ENCODE measurements at places on chromosomes 5 and 9. TPM values are rescaled to one million over a fixed set of nuclear protein-coding genes. Genes with fewer than 3 reads are reported as not detected.

- DNase-seq, result no peak
These were observed 913.8 kb downstream of the TLE1 start for GRCh38 chr9:80775530-80775929.

GRCh38 chr5:78793907-78794662, 145.5 kb upstream of the LHFPL2 start:
- no peak for DNase-seq

DNA sequence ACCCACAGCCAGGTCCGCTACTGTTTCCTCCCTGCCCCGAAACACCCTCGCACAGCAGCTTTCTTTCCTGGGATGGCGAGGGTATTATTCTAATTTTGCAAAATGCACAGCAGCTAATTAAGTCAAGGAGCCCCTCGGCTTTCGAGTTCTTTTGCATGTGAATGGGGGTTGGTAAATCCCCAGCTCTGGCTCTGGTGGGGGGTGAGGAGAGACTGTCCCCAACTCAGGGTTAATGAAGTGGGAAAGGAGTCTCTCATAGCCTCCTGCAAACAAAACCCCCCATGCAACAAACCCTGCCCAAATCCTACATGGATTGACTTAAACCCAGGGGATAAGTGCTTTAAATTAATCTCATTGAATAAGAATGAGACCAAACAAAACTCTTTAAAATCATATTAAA, 8.8 kb downstream of the BARHL1 start:
- DNase-seq, result no peak

DNA sequence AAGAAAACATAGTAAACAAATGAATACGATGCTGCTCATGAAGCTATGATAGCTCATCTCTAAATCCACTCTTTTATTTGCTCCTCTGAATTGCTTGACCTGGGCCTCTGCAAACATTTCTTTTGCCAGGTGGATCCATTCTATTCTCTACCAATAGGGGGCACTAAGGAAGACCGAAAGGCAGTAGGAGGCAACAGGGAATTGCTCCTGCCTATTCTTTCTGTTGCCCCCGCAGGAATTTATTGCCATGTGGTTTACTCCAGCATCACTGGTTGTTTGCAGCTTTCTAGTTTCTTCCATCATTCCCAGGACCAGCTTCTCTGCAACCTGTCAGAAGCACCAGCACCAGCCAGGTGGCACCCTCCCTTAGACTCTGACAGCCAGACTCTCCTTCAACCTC, 5.3 kb downstream of the GAPT start:
- no peak for DNase-seq

DNA sequence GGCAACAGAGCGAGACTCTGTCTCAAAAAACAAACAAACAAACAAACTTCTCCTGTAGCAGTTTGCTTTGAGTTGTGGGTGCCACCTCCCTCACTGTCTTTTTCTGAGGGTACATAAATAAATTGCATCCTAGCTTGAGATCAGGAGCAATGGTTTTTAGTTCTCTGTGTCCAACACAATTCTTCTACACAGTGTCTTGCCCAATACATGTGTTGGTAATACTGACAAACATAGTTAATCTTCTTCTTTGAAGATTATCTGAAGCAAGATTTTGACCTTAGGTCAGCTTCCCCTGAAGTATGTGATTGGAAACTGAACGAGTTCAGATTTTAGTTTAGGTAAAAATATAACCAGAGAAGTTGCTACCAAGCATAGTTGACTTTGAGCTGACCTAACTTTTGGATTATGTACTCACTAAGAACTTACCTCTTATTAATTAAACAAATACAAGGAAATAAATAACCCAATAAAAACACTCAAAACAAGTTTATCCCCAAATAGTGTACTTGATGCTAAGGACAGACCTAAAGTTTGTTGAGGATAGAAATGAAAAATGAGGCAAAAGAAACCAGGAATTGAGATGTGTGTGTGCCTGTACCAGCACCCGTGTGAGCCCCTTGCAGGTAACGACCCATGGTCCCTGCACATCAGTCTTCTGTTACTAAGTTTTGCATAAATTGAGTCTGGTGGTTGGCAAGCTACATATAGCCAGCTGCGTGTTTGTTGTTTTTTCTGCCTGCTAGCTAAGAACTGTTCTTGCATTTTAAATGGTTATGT, 16.2 kb downstream of the TJP2 start:
- no peak for DNase-seq

DNA sequence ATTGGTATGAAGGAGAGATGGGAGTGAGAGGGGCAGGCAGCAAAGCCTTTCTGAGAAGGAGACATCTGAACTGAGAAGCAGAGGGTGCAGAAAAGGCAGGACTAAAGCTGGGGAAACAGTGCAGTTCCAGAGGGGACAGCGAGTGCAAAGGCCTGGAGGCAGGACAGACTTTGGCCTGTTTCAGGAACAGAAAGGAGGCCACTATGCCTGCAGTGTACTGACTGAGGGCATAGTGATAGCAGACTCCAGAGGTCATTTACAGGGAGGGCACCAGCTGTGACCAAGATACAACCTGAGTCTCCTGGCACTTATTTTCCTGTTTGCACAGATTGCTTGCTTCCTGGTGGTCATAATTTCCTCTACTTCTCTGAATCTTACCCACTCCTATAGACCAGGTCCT, 29.6 kb downstream of the SPARC start:
- no peak for DNase-seq

- DNase-seq, result no peak
These were observed 170.4 kb downstream of the GRIA1 start for GRCh38 chr5:153660919-153661318.

DNA sequence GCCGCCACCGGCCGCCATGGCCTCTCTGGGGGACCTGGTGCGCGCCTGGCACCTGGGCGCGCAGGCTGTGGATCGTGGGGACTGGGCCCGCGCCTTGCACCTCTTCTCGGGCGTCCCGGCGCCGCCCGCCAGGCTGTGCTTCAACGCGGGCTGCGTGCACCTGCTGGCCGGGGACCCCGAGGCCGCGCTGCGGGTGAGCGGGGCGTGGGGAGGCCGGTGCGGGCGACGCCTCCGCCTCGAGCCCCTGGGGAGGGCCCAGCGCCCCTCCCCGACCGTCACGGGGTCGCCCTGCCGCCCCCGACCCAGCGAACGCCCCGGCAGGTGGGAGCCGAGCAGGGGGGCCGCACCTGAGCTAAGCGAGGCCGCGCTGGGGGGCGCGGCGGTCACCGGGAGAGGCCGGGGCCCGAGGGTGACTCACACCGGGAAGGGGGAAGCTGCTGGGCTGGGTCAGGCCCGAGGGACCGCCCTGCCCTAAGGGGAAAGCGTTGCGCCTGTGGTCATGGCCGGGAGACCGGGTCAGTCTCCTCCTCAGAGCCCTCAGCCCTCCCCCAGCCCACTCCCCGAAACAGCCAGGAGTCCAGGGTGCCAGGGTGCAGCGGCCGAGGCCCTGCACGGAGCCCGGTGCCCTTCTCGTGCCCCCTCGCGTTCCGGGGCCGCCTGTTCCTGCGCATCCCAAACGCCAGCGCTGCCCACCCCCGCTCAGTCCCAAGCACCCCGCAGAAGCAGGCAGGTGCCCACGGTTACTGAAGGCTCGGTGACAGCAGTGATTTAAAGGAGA, 510 bp downstream of the NOXA1 start:
- DNase-seq, result no peak

DNA sequence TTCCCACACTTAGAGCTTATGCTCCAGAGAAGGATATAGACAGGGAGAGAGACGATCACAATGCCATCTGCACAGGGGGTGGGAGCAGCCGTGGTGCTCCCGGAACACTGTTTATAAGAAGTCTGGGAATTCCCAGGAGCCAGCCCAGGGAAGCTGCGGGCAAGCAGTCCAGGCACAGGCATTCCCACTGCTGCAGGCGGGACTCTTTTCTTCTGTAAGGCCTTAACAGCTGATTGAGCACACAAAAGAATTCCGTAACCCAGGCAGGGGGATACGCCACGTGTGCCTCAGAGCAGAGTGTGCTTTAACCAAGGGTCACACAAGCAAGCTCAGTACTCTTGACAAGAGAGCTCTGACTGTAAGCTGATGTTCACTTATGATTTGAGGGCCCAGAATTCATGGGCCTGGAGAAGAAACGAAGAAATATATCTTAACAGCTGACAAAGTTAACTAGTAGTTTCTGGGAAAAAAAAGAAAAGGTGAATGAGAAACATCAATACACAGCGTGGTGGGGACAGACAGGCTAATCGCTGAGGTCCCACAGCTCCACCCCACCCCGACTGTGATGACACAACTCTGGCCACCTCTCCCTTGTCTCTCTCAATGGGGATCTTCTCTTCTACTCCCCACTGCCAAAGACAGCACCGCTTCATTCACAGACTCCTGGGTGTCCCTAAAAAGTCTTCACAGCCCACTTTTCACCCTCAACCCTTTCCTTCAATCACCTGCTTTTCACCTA, 85.9 kb upstream of the SIMC1 start:
- DNase-seq, result no peak

GRCh38 chr5:119255571-119256356, 100.1 kb upstream of the TNFAIP8 start:
- no peak for DNase-seq

- DNase-seq, result no peak
These were observed 24.6 kb upstream of the CER1 start for GRCh38 chr9:14747111-14747510.

DNA sequence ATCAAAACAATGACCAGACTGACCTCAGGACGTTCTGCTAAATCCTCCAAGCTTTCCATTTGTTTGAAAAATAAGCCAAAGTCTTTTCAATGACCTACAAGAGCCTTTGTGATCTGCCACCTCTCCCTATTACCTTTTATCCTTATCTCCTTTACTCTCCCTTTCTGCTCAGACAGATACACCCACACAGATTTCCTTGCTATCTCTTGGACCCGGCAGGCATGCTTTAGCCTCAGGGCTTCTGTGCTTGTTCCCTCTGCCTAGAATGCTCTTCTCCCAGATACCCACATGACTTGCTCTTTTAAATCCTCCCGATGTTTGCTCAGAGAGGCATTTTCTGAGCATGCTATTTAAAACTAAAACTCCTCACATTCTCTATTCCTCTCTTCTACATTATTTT, 8.9 kb upstream of the ELOVL7 start:
- DNase-seq, result no peak

GRCh38 chr5:127446626-127447025, 70.8 kb upstream of the PRRC1 start:
- DNase-seq, result no peak

DNA sequence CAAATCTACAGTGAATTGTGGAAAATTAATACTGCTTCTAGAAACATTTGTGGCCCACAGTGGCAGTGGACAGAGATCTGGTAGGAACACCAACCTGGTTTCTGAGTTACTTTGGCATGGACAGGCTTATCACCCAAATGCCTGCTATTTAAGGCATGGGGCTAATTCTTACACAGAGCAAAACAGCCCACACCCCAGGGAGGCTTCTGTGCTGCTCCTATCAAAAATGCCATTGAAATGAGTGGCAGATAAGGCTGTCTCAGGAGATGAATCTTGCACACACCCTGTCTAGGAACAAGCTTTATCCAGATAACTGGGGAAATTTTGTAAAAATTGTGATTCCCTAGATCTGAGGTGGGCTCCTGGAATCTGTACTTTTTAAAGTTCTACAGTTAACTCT, 307.1 kb downstream of the TLE1 start:
- DNase-seq, result no peak

- no peak for DNase-seq
These were observed 291.9 kb downstream of the NFIB start for GRCh38 chr9:14021871-14022525.

DNA sequence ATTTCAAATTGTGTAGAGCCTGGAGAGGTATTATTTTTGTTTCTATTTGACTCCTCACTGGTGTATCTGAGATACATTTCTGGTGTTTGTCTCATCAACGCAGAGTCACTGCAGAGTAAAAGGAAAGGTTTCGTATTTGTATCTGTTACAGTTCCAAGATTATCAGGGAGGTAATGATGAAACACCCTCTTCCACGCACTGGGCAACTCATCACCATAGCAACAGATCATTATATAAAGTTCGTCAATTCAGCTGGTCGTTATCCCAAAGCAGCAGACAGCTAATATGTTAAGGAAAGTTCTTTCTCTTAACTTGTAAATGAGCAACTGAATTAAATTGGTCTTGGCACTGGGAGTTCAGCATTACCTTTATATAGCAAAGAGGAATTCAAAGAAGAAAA, 513.5 kb downstream of the MTRR start:
- no peak for DNase-seq

DNA sequence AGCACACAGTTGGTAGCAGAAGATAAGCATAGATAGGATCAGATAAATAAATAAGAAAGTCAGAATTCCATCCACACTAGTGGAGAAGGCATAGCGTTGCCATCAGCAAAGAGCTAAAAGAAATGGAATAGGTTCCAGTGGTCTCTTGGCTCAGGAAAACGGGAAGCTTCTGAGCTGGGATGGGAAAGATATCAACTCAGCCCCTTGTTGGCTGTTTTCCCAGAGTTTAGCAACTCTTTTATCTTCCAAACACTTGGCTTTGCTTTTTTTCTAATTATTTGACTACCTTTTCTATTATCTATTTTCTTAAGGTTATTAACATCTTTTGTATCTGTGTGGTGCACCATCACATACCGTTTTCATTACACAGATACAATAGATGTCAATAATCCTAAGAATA, 445.7 kb upstream of the TRPC7 start:
- no peak for DNase-seq

GRCh38 chr5:113267361-113267900, 167.4 kb downstream of the TSSK1B start:
- no peak for DNase-seq

GRCh38 chr9:120571443-120572257, 8.3 kb downstream of the CDK5RAP2 start:
- DNase-seq, result no peak

- DNase-seq, result no peak
These were observed 16.5 kb downstream of the PAX5 start for GRCh38 chr9:37017546-37017945.

GRCh38 chr9:34957492-34958410, at the start of gene PHF24:
Gene PHF24, plus strand, starts transcription at chr9:34958285. Its CDS starts 13,014 bp downstream, at chr9:34971299.
- peak; percentile 26 for DNase-seq

GRCh38 chr9:15670246-15670645, 117.4 kb downstream of the CCDC171 start:
- DNase-seq, result no peak

GRCh38 chr5:98641671-98642070, 131.8 kb upstream of the RGMB start:
- DNase-seq, result no peak

DNA sequence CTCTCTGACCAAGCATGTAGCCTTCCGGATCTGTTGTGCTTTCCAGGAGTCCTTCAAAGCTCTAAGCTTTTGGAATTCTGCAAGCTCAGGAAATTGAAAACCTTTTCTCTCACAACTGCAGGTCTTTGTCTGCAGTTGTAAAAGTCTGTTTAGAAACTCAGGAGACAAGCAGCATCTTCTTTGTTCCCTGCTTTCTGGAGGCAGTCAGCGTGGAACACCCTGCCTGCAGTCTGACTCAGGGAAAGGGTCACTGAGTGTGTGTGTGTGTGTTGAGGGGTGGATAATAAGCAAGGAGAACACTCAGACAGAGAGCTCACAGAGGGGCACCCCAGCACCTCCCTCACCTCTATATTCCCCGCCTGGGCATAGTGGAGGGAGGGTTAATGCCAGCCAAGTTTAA, 29.1 kb downstream of the KCNIP1 start:
- no peak for DNase-seq

Gene OMD
- not detected for total RNA-seq

Gene OTP
- total RNA-seq, result not detected

Gene TPPP
- total RNA-seq, result 0.55 TPM

Gene CER1
- not detected for total RNA-seq

Gene KLHL9
- 16.0 TPM for total RNA-seq

All from activated CD4-positive, alpha-beta memory T cell treated with anti-CD3 and anti-CD28 coated beads for 36 hours (primary cell).